Mammary epithelial cell (primary cell): ENCODE measurements at places on chromosomes 13 and 19.

DNA sequence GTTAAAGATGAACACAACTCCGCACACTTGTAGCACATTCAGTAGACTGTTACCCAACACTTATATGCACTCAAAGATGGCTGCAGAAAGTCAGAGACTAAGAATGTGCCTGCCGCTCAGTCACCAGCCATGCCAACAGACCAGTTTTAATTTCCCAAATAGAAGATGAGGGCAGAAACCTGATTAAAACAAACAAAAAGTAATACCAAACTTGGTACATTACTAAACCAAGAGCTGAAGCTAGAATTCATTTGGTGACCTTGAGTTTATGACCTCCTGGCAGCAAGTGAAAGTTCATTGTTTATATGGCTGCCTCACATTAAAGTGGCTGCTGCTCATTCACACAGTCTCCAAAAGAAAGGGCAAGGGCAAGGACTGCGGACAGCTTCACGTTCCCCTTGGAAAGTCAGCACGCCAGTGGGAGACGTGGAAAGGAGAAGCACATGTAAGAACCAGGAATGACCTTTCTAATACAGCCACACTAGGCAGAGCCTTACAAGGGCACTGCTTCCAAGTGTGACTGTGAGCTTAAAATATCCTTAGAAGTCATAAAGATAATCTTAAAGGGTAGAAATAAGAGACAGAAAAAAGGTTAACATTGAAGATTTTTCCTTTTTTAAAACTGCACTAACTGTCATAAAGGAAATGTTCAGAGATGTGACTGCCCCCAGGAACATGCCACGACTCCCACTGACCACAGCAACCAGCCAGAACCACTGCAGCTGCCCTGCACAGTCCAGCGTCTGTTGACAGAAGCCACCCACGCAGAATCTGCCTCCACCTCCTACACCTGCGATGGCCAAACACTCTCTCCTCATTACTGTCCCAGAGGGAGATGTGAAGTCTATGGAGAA lies 73.5 kb downstream of the STK24 start:
- DNase-seq, result no peak

DNA sequence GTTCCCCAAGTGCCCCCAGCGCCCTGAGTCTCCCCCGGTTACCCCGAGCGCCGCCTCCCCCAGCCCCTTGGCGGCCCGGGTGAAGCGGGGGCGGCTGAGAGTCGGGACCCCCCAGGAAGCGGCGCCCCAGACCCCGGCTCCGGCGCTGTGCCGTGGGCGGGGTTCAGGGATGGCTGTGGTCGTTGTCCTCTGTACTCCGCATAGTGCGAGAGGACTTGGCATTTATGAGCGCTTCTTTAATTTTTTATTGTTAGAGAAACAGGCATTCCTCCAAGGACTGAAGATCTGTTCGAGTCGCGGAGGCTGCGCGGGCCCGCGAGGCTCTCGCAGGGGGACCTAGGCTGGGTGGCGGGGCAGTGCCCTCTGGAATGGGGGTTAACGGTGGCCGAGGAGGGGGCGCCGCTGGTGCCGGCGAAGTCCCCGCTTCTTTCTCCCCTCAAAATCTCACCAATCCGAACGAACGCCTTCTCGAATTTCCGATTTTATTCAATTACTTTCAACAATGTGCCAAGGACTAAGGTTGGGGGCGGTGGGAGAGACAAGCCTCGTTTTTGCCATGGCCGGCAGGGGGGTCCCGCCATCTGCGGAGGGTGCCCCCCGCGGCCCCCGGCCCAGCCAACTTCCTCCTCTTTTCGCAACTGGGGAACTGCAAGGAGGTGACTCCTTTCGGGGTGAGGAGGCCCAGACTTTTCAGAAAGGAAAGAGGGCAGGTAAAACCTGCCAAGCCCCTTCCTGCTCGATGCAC lies 596 bp upstream of the GJB2 start:
- DNase-seq, result no peak

DNA sequence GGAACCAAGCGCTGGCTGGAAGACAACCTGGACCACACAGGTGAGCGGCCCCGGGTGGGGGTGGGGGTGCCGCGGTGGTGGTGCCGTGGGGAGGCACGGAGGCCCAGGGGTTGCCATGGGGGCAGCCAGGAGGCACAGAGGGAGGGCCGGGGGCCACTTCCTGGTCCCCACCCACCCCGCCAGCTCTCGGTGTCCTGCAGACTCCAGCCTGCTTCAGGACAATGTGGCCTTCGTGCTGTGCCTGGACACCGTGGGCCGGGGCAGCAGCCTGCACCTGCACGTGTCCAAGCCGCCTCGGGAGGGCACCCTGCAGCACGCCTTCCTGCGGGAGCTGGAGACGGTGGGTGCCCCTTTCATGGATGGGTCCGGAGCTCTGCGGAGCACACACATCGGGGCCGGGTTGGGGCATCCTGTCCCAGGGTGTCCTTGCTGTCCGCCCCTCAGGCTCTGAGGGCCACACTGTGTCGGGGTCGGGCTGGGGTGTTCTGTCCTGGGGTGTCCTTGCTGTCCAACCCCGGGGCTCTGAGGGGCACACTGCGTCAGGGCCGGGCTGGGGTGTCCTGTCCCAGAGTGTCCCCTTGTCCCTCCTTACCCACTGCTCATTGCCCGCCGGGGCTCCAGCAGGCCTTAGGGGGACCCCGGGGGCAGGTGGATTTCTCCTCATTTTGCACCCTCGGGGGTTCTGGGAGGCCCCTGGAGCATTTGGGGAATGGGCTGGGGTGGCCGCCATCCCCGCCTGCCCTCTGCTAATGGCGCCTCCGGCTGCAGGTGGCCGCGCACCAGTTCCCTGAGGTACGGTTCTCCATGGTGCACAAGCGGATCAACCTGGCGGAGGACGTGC lies 18.3 kb downstream of the NCLN start:
- no peak for DNase-seq

- no peak for DNase-seq
Measured at GRCh38 chr13:26185720-26186117, 36.4 kb downstream of the RNF6 start.

DNA sequence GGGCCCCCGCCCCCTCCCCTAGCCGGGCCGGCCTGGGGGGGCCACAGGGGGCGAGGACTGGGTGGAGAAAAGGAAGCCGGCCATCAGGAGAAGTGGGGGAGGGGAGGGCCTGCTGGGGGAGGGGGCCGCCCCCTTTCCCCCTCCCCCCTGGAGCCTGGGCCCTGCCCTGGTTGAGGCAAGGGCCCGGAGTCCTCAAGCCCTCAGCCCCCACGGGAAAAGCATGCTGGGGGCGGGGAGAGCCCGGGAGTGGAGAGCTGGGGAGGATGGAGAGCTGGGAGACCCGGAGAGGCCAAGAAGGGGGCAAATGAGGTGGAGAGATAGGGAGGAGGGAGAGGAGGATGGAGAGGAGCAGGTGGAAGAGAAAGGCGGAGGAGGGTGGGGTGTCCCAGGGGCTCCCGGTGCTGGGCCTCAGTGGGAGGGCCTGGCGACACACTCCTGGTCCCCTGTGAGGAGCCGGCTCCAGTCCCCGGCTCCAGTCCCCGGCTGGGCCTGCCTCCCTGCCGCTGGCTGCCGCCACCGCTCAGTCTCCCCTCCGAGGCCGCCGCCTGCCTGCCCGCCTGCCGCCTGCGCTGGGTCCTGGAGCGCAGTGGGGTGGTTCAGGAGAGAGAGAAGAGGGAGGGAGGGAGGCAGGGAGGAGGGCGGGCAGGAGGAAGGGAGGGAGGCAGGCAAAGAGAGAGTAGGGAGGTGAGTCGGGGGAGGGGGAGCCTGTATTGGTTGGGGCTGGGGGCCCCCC lies at the start of gene GRIK5:
GRIK5 (minus strand) TSS at position 588 of the 733 bp plus-strand sequence. CDS start 4,436 bp downstream, outside the sequence.
- DNase-seq, result no peak

- DNase-seq, result peak; percentile 16
Measured at GRCh38 chr19:30666301-30666803, 294.2 kb downstream of the ZNF536 start.

GRCh38 chr13:40043764-40044163 lies 388.3 kb downstream of the COG6 start:
- DNase-seq, result no peak

- DNase-seq, result no peak
Measured at GRCh38 chr13:103255587-103256301, 189.5 kb upstream of the SLC10A2 start.

DNA sequence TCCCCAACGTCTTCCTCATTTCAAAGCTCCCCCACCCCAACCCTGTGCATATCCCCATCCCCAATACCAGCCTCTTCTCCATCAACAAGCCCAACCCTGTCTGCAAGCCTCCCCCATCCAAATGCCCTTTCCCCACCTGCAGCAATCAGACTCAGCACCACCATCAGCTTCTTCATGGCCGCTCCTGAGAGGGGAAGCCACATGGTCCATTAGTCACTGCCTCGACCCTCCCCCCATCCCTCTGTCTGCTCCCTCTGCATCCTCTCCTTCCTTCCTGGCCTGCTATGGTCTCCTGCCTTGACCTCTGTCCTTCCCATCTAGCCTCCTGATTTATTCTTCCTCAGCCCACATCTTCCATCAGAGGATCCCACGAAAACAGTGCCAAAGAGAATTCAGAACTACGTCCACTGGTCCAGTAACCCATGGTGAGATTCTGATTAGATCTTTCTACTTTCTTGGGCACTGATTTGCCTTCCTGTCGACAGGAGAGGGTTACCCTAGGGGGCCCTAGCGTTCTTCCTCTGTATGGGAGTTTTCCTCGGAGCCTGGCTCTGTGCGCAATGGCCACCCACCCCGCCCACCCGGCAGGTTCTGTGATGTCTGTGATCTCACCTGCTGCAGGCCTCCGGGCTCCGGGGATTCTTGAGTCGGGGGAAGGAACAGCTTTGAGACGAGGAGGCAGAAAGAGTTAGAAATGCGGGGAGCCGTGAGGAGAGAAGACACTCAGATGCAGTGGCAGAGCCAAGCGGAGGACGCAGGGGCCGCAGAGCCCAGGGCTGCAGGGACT lies 1.3 kb downstream of the KLK6 start:
- DNase-seq, result peak; percentile 49

- DNase-seq, result peak; percentile 31
Measured at GRCh38 chr19:41753159-41753558, 2.2 kb upstream of the CEACAM6 start.

- DNase-seq, result peak; percentile 86
Measured at GRCh38 chr13:96650301-96650886, 343.9 kb downstream of the OXGR1 start.

DNA sequence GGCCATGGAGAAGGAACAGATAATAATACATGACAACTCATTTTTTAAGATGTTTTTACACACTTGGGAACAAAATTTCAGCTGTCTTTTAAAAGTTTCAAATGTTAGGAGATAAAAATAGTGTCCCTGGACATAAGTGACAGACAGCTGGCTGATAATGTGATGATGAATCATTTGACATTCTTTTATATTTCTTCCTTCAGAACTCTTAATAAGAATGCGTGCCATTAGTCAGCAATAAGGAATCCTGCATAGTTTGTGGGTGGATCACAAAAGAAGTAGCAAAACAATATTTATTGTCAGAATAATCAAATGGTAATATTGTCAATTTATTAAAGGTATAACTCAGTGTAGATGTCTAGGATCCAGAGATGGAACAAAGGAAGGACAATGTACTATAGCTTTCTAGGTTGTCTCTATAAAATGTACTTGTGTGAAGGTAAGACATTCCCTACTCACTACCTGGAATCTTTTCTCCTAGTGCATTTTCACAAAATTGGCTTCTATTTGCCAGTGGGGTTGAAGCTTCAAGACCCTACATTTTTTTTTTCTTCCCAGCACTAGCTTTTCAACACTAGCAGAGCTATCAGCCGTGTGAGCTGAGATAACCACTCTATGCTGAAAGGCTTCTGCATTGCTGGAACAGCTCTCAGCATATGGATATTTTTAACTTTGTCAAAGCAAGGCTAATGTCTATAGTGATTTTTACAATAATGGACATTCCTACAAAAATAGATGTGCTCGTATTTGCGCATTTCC lies 175.6 kb upstream of the SLITRK6 start:
- peak; percentile 4 for DNase-seq

GRCh38 chr13:46633416-46633815 lies 80.4 kb downstream of the LRCH1 start:
- peak; percentile 21 for DNase-seq

DNA sequence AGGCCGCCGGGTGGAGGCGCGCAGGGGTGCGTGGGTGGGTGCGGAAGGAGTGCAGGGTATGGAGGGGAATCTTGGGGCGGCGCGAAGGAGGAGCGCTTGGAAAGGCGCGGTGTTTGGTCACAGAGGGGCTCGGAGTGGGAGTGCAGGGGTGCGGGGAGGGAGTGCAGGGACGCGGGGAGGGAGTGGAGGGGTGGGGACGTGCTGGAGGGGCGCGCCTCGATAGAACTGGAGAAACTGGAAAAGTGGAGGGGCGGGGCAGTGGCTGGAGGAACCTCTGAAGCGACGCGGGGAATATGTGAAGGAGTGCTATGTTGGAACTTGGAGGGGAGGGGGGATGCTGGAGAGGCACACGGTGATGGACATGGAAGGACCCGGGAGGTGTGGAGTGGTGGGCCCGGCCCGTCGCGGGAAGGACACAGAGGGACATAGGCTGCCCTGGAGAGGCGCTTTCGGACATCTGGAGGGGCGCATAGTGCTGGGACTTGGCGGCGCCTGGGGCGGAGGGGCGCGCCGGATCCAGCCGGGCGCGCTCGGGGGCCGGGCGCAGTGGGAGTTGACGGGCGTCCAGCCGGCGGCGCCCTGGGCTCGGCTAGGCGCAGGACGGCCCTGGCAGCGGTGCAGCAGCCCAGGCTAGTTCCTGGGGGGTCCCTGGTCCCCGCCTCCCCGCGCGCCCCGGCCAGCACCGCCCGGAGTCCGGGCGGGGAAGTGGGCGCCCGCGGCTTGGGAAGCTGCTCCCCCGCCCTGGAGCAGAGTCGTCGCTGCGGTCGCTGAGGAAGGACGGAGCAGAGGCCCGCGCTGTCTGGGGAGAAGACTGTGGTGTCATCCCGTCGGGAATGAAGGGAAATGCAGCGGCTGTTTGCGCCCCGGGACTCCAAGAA lies 20.8 kb upstream of the SGCG start:
- DNase-seq, result no peak

GRCh38 chr19:35852029-35852780 lies at the start of gene NPHS1:
NPHS1 (minus strand) TSS chr19:35852504; CDS start chr19:35851837, 667 bp downstream.
- no peak for DNase-seq

GRCh38 chr13:114241918-114242317 lies 7.2 kb downstream of the CDC16 start:
- DNase-seq, result no peak

GRCh38 chr13:84845907-84846619 lies 953.2 kb downstream of the SLITRK6 start:
- no peak for DNase-seq

- no peak for DNase-seq
Measured at GRCh38 chr19:9751446-9751845, 17.1 kb downstream of the ZNF846 start.

- DNase-seq, result no peak
Measured at GRCh38 chr13:96871469-96871868, 122.8 kb downstream of the OXGR1 start.

- no peak for DNase-seq
Measured at GRCh38 chr13:97352815-97353214, 81.2 kb upstream of the RAP2A start.

DNA sequence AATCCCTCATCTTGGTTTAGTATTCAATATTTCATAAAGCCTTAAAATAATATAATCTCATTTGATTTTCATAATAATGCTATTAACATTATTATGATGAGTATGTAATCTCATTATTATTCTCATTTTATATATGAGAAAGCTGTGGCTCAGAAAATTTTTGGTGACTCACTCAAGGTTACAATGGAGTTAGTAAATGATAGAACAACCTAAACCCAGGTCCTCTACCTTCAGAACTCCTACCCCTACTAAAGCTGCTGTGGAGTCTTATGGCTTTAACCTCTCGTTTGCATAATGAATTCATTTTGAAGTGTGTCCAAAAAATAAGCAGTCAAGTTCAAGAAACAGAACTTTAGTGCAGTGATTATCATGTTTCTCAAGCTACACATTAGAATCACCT lies 226.3 kb downstream of the TBC1D4 start:
- DNase-seq, result no peak

- DNase-seq, result no peak
Measured at GRCh38 chr19:8335343-8336071, 7.6 kb downstream of the KANK3 start.

GRCh38 chr13:32911506-32911905 lies 104.7 kb upstream of the KL start:
- DNase-seq, result peak; percentile 51
